ENCODE measurements at places on chromosomes 3 and 15.

GRCh38 chr3:90062016-90062415 lies 954.6 kb downstream of the EPHA3 start:
- DNase-seq = no peak

DNA sequence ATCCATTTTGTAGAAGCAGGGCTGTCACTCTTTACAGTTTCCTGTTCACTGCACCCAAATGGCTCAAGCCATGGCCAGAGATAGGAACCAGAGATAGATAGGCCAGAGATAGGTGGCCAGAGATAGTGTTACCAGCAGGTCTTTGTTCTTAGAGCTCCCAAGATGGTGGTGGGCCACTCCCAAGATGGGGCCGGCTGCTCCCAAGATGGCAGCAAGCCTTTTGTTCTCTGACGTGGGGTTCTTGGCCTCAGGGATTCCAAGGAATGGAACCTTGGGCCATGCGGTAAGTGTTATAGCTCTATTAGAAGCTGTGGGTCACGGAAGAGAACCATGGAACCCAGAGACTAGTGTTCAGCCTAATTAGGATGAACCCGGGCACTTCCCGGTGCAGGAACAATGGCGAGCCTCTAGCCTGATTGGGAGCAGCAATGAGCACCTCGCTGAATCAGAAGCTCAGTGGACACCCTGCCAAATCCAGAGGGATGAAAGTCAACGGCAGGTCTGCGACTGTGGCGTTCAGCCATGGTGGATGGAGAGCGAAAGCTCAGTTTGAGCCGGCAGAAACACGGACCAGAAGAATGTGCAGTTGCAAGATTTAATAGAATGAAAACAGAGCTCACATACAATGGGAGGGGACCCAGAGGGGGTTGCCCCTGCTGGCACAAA lies 45.0 kb upstream of the CD96 start:
- DNase-seq = no peak

- peak; percentile 23 for DNase-seq
Observed at GRCh38 chr3:192917028-192917403, 640 bp downstream of the MB21D2 start.

DNA sequence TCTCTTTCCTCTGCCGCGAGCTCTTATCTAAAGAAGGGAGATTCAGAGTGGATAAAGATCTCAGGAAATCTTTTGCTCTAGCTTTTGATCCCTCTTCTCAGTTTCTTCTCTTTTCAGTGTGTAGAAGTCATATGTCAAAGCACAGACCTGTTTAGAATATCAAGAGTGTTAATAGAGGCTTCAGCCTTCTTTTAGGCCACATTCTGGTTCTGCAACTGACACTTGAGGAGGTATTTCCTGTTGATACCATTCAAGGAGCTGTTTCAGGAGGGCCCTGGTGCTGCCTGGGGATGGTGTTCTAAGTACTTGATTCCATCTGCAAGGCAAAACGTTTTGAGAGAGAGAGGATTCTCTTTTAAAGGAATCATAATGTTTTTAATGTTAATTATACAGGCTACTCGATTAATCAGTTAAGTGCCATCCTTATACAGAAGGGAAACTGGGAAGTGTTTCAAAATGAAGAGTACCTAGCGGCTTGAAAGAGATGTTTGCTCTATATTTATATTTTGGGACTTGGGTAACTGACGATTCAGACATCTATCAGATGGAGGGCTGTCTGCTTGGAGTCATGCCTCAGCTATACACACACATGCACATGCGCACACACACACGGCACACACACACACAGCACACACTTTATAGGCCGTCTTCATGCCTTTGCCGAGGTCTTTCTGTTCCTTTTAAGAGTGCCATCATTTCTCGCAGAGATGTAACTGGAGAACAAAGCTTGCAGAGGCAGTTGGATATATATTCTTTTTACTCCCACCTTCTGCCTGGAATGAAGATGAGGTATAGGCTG lies 313.9 kb downstream of the PTPRG start:
- DNase-seq = no peak
